ENCODE measurements at places on chromosomes 2 and 18.

DNA sequence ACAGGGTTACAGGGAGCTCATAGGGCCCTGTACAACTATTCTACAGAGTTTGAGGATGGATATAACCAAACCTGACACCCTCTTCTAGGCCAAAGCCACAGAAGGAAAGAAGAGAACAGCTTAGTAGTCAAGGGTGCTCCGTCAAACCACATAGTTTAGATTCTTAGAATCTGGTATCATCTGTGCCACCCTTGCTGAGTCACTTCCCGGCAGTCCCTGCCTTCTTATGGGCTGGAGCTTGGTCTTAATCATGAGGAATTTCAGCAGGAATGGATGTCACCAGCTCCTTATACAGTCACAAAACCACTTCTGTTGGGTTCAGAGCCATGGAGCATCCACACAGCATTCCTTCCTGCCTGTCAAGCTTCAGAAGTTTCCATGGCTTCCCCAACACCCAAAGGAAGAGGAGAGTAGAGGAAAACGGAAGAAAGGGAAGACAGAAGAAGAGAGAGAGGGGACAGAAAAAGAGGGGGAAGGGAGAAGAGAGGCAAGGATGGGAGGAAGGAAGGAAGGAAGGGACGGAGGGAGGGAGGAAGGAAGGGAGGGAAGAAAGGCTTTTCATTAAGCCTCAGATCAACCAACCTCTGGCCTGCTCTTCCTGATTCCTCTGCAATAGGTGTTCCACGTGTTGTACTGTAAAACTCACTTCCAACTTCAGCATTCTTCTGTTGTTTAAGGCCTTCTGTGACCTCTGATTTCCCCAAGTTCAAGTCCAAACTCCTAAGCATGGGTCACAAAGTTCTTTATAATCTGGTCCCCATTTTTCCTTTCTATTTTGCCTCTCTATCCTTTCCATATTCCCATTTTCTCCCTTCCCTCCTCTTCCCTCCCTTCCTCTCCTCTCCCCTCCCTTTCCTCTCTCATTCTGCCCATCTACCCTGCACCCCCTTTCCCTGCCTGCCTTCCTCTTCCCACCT lies 246.1 kb upstream of the TNP1 start:
- DNase-seq: peak; percentile 89

DNA sequence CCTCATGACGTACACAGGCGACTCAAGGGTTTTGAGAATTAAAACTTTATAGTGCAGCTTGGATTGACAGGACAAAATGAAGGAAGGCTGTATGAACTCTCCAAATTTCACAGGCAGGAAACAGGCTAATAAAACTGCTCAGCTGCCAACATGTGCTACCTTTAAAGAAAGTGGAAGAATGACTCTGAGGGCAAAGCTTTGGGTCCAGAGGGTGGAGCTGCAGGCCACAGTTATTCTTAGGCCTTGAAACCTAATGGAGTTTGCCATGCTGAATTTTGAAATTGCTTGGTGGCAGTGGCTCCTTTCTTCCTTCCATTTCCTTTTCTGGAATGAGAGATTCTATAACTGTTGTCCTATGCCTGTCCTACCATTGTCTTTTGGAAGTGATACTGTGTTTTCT lies 34.8 kb downstream of the HAT1 start:
- no peak for DNase-seq

DNA sequence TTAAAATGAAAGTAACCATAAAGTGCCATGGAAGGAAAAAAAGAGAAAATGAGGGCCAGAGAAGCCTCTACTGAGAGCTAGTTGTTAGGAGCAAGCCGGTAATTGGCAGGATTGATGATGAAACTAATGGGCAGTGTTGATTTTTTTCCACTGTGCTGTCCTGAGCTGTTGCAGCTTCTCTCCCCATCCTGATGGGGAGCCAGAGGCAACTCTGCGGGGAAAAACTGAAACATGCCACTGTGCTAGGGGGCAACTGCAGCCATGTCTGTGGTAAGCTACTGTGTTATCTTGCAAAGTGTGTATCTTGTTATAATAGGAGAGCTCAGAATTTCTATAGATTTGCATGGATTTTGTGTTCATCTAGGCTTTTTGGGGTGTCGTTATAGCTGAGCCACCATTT lies 487.9 kb downstream of the STK39 start:
- DNase-seq: no peak

DNA sequence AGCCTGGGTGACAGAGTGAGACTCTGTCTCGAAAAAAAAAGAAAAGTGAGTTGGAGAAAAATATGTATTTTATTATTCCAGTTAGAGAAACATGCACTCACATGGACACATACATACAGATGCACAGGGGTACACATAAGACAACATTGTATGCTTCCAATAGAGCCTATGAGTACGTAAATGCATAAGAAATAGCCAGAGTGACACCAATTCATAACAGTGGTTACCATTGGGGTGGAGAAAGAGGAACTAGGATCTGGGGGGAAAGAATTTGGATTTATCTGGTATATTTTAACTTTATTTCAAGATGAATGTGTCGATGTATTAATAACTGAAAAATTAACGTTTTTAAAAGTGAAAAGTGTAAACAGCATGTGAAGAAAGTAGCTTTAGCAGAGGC lies 16.1 kb downstream of the IL36A start:
- DNase-seq: no peak

DNA sequence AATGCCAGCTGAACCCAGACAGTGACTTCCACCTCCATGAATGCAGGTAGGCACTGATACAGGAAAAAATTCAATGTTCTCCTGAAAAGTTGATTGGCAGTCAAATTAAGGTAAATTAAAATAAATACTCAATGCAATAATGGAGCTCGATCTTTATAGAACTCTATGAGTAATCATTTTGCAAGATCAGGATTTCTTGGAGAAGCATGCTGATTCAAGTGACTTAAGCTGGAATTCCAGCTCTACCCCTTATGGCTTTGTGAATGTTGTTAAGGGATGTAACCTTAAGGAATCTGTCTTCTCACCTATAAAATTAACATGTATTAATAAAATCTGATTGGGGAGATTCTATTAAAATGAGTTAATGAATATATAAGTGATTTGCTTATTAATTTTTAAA lies 145.1 kb downstream of the QPCT start:
- DNase-seq: no peak

All from fibroblast of skin of left biceps (primary cell).